Stimulated activated CD8-positive, alpha-beta memory T cell treated with anti-CD3 and anti-CD28 coated beads, Interleukin-2, amount 100 ng/mL, for 1 hour (primary cell): ENCODE measurements at places on chromosomes 5 and 9.

- DNase-seq: no peak
These were observed 29.0 kb downstream of the GPBP1 start for GRCh38 chr5:57202811-57203210.

DNA sequence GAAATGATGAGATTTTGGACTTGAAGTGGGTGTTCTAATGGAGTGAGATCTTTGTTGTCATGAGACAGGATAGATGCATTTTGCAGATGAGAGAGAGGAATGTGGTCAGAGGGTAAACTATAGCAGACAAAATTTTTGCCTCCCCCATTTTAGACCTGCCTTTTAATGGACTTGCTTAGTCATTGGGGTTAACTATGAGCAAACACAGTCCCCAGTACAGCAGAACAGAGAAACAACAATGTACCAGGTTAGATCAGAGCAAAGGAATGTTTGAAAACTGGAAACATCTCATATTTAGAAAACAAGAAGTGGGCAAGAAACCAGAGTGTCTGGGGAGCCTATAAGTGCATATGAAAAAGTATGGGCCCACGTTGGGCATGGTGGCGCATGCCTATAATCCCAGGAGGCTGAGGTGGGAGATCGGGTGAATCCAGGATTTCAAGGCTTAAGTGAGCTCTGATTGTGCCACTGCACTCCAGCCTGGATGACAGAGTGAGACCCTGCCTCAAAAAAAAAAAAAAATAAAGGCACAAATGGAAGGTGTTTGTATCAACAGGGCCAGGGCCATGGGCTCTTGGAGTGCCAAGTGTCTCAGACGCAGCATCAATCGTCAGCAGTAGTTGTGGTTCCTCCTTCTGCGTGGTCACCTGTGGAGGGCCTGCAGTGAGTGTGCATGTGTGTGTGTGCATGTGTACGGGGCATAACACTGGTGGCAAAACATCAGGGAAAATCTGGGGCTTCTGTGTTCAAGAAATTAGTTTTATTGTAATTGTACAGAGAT lies 214.4 kb upstream of the S1PR3 start:
- DNase-seq: no peak

GRCh38 chr5:55541056-55541635 lies 6.4 kb upstream of the PLPP1 start:
- DNase-seq: no peak

GRCh38 chr5:128315671-128316070 lies 222.4 kb downstream of the FBN2 start:
- DNase-seq: no peak

DNA sequence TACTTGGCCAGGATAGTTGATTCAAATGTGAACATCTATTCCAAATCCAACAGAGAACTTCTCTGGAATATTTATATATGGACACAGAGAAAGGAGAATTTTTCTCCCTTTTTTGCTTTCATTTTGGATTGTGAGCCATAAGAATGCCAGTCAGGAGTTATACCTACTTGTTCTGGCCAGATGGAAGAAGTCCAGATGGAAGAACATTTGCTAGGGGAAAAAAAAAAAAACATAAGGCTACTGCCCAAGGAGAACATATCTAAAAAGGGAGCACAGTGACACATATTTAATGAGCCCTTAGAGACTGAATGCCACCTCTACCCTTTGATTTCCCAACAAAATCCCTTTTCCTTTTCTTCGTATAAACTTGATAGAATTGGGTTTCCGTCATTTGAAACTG lies 61.7 kb upstream of the PPP2R2B start:
- no peak for DNase-seq

- no peak for DNase-seq
These were observed 446.4 kb downstream of the KIF4B start for GRCh38 chr5:155459889-155460500.

GRCh38 chr5:96788112-96788749 lies 19.5 kb downstream of the ERAP1 start:
- DNase-seq: no peak

DNA sequence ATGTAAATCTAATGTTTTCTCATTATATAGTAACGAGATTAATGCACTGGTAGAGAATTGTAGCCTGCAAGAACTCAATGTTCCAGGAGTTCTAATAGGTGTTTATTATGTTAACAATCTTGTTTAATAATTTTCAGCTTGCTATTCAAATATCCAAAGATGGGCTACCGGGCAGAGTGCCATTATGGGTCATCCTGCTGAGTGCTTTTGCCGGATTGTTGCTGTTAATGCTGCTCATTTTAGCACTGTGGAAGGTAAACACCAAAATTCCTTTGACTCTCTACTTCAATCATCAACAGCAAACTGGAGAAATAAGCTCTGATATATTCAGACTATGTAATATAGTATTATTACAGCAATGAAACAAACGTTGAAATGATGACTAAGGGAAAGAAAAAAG lies 41.9 kb upstream of the ITGA2 start:
- DNase-seq: no peak

DNA sequence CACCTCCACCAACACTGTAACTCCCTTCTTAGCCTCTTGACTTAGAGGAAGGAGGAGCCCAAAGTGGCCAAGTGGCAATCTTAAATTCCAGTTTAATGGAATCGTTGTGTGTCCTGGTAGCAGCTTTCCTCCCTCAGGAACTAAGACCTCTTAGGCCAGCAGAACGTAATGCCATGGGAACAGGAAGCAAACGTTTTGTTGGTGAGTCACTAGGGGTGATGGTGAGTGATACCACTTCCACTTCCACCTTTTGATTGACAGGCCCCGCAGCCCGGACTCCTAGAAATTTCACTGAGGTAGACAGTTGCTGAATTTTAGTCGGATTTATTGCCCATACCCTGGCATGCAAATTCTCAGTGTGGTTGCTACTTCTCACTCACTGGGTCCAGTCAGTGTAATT lies 94.2 kb upstream of the FBN2 start:
- no peak for DNase-seq

- no peak for DNase-seq
These were observed 369.0 kb downstream of the ACTL7B start for GRCh38 chr9:108486831-108487230.

DNA sequence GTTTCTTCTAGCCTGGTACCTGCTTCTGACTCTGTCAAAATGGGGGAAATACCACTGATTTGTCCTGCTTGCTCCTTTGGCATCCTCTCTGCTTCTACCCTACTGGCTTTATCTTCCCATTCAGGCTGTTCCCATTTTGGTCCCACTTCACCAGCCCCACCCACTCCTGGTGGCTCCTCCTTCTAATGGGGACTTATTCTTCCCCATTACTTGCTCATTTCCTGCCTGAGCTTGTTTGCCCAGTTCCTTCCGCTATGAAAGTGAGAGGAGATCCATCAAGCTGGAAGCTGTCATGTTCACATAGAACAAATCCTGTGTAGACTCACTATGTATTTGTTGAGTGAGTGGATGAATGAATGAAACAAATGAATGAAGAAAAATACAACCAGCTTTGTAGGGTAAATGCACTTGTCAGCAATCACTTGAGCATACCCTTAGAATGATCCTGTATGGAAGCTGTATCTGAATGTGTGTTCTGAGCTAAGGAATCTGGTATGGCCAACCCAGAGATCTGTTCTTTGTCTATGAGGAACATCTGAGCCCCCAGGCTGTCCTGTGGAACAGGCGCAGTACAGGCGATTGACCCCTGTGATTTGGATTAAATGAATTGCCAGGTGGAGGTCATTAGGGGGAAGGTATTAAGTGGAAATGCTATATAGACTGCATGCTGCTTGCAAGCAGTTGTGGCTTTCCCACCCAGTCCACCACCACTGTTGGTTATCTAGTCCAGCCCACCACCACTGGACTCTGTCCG lies 89.5 kb downstream of the APBA1 start:
- no peak for DNase-seq

DNA sequence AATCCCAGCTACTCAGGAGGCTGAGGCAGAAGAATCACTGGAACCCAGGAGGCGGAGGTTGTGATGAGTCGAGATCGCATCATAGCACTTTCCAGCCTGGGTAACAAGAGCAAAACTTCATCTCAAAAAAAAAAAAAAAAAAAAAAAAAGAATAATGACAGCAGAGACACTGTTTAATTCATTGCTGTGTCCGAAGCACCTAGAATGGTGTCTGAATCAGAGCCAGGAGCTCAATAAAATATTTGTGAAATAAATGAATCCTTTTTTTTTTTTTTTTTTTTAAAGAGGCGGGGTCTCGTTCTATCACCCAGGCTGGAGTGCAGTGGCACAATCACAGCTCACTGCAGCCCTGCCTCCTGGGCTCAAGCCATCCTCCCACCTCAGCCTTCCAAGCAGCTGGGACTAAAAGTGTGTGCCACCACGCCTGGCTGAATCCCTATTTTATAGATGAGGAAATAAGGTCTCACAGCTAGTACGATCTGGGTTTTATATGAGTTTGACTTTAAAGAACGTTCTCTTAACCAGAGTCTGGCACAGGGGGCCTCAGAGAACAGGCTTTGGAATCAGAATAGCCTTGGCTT lies 47.8 kb downstream of the THOC3 start:
- no peak for DNase-seq

DNA sequence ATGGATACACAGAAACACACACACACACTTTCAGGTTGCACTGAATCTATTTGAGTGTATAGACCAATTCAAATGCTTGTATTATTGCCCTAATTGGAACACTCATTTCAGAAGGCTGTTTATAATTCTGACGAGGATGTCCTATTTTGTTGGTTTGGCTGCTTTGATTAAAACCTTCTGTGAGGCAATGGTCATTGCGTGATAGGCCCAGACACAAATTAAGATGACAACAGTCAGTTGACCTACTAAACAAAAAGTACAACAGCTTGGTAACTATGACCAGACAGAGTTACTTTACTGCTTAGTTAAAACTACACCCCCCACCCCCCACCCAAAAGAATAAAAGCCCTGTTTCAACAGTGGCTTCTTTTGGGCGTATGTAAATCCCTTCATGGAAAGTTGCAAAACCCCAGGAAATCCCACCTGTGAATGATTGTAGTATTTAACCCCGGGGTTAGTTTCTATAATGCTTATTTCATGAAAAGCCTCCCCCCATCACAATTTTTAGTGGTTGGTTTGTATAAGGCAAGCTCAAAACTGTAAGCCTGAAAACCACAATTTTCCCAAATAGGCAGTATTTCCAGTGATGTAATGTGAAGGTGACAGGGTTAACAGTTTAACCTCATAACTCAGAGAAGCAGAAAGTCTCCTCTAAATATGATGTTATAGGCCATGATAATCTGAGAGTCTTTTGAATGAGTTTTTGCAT lies 340.8 kb downstream of the FGF10 start:
- DNase-seq: no peak

GRCh38 chr5:14251733-14252132 lies 108.6 kb downstream of the TRIO start:
- no peak for DNase-seq

DNA sequence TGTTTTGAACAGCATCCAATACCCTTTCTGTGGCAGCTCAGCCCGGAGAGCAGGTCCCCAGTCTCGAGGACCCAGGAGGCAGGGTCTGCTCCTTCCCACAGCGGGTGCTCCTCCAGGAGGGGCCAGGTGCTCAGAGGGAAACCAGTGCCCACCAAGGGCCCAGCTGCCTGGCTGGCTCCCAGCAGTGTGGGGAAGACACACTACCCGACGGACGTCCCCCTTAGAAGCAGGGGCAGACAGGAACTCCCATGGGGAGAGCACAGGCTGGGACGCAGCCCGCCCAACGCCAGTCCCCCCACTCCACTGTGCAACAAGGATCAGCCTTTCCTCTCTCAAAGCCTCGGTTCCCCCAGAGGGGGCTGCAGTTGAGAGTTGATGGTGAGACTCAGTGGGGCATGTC lies 57.6 kb downstream of the ADAMTS2 start:
- DNase-seq: no peak

DNA sequence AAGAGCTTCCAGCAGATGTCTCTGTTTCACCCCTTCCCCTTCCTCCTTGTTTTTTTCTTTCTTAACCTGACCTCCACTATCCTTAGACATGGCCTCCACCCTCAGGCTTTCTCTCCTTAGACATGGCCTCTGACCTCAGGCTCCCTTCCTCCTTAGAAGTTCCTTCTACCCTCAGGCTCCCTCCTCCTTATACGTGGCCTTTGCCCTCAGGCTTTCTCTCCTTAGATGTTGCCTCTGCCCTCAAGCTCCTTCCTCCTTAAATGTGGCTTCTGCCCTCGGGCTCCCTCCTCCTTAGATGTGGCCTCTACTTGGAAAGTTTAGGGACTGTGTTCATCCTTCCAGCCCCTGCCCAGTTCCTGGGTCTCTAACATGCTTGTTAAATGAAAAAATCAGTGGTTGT lies 180.4 kb upstream of the S1PR3 start:
- DNase-seq: no peak

- no peak for DNase-seq
These were observed 616 bp downstream of the RNF130 start for GRCh38 chr5:180070756-180071530.

DNA sequence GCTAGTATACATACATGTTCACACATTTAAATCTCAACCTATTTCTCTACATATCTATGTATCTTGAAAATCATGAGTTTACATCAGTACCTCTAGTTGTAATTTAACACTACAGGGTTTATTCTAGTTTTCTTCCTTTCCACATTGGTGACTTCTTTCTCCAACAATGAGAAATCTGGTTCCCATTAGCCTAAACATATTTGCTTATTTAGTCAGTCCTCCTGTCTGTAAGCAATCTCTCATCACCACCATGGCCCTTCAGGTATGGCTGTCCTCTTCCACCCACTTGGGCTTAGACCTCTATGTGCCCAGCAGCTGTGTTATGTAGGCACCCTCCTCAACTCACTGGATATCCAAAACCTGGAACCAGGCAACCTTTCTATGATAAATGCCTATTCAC lies 8.0 kb upstream of the SPATA31D1 start:
- DNase-seq: no peak

DNA sequence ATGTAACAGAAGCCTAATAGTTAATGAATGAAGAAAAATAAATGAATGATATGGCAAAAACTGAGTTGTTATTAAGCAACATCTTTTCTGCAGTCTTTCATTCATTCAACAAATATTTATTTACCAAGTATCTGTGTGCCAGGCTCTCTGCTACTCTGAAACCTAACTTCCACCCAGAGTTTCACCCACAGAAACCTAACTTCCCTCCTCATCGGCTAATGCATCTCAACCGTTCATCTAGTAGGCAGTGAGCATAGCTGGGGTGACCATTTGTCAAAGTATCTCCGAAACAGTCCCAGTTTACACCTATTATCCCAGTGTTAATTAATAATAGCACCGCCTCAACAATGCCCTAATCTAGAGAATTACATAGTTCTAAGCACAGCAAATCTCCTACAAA lies 1.5 kb downstream of the TTC39B start:
- no peak for DNase-seq
